ENCODE measurements at places on chromosomes 12 and 14.

- DNase-seq: no peak
These were observed 37.3 kb upstream of the EML1 start for GRCh38 chr14:99755629-99756603.

- no peak for DNase-seq
These were observed 66.4 kb downstream of the ITPK1 start for GRCh38 chr14:93049315-93049714.

GRCh38 chr14:61872452-61872851, 110.2 kb downstream of the SNAPC1 start:
- no peak for DNase-seq

GRCh38 chr12:94239332-94239993, 91.1 kb downstream of the PLXNC1 start:
- DNase-seq: no peak

DNA sequence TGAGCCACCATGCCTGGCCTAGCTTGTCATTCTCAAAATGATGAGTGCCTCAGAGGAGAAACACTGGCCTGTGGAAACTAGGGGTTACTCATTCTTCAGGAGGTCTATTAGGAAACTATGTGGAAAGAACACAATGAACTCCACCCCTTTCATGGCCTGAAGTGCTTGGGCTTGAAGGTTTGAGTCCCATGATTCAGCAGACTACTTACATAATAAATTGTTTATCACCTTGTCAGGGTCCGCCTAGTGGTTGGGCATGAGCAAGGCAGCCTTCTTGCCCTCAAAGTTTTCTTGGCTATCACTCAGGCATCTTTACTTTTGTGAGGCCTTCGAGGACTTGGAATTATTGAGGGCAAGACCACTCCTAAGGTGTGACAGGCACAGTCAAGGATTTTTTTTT, 251.2 kb downstream of the ACSS3 start:
- DNase-seq: no peak

DNA sequence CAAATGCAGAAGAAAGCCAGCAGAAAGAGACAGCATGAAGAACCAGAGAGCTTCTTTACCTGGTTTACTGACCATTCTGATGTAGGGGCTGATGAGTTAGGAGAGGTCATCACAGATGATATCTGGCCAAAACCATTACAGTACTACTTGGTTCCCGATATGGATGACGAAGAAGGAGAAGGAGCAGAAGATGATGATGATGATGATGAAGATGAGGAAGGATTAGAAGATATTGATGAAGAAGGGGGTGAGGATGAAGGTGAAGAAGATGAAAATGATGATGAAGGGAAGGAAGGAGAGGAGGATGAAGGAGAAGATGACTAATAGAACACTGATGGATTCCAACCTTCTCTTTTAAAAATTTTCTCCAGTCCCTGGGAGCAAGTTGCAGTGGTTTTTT, 178.2 kb upstream of the CRY1 start:
- DNase-seq: no peak

DNA sequence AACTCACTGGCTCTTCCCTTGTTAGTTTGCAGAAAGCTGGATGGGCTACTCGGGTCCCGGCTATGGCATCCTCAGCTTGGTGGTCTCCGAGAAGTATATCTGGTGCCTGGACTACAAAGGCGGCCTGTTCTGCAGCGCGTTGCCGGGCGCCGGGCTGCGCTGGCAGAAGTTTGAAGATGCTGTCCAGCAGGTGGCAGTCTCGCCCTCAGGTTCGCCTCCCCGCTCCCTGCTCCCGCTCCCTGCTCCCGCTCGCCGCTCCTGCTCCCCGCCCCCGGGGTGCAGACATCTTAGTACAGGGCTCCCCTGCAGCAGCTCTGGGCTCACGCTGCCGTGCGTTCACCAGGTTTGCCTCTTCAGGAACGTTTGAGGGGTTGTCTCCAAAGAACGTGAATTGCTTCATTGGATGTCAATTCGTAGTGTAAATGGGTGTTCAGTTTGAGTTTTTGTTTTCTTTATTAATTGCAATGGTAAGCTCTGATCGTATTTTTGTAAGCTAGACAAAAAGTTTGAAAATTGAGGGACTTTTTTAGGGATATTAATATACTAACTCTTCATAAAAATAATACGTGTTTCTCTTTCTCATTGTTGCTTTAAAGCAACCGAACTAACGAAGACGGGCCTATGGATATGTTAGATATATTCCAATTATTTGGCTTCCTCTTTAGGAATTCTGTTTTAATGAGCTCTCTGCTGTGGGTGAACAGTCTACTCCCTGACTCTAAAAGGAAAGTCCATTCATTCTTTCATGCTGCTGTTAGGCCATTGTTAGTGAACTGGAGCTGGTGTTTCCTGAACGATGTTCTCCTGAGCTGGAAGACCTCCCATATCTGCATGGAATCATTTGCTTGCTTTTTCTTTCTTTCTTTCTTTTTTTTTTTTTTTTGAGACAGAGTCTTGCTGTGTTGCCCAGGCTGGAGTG, 71.3 kb downstream of the ANKRD9 start:
- DNase-seq: peak; percentile 30

DNA sequence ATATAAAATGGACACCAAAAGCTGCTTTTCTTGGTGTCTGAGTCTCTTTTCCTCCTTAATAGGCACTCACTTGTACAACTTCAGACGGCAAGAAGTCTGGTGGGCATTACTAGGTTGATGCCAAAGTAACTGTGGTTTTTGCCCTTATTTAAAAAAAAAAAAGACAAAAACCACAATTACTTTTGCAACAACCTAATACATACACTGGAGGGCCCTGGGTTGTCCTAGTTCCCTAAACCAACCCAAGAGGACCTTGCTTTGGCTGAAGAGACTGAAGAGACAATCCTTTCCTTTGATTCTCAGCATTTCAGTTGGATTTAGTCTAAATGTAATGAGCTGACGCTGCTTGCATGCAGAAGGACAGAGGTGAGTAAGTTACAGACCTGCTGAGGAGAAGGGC, 16.2 kb upstream of the PLEKHG3 start:
- DNase-seq: no peak

DNA sequence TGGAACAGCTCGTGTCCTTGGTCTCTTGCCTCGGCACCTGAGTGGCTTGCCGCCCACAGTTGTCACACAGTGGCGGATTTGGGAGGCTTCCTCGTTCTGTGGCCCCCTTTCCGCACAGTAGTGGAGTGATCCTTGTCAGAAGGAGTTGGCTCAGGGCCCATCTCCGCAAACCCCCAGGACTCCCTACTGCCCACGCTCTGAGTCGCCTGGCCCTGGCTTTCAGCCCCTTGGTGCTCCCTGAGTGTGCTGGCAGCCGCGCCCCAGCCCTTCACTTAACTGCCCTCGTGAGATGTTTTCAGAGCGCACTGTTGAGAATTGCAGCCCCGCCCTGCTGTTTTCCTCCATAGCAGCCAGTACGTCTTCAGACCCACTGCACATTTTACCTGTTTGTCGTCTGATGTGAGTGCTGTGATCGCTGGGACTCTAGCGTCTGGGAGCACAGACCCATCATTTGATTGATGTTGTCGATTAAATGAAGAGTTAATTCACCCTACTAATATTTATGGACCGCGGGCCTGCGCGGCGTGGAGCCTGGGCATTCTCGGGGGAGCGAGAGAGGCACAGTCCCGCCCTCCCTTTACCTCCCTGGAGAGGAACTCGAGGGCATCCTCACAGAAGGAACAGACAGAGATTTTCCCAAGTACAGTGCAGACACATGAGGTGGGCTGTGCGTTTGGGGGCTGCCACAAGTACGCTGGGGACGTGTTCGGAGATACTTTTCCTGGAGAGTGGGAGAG, 91.8 kb downstream of the DDX51 start:
- DNase-seq: no peak

- DNase-seq: no peak
These were observed 838.0 kb downstream of the RPS29 start for GRCh38 chr14:48748151-48748675.
